EL (cell line): ENCODE measurements at places on chromosomes 6 and 20.

GRCh38 chr6:90905351-90905750 lies 318.5 kb upstream of the MAP3K7 start:
- no peak for DNase-seq

DNA sequence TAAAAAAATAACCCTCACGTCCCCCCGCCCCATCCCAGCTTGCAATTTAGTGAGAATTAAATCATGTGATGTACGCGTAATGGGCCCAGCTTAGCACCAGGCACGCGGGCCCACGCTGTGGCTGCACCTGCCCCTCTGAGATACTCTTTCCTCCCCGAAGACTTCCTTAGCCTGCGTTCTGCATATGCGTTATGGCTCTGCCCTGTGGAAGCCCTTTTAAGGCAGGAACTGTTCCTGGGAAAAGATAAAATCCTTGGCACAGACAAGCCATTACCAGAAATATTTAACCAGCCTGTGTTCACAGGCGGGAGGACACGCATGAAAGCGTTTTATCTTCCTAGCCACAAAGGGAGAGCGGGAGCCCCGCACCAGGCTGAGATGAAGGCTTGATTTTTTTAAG lies 311.0 kb downstream of the LRFN2 start:
- DNase-seq = no peak

- peak; percentile 68 for DNase-seq
Measured at GRCh38 chr6:106608080-106608668, 21.1 kb downstream of the RTN4IP1 start.

- DNase-seq = peak; percentile 14
Measured at GRCh38 chr6:125747589-125748405, 1.6 kb upstream of the HEY2 start.

DNA sequence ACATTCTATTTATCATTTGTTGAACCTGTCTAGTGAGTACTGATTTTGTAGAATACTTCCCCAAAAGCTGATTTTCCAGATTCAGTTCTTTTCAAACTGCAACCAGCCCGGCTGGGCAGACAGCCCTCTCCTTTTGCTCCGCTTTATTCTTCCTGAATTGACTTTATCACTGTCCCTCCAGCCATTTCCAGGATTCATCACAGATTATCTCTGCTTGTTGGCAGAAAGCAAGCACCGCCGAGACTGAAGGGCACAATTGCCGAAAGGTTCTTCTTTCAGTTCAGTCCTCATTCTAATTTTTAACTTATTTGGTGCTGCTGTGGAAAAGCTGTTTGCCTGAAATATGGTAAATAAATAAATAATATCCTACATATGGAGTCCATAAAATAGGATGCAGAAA lies 369.1 kb upstream of the FLRT3 start:
- no peak for DNase-seq

- DNase-seq = no peak
Measured at GRCh38 chr20:5989539-5989938, 39.1 kb downstream of the MCM8 start.

DNA sequence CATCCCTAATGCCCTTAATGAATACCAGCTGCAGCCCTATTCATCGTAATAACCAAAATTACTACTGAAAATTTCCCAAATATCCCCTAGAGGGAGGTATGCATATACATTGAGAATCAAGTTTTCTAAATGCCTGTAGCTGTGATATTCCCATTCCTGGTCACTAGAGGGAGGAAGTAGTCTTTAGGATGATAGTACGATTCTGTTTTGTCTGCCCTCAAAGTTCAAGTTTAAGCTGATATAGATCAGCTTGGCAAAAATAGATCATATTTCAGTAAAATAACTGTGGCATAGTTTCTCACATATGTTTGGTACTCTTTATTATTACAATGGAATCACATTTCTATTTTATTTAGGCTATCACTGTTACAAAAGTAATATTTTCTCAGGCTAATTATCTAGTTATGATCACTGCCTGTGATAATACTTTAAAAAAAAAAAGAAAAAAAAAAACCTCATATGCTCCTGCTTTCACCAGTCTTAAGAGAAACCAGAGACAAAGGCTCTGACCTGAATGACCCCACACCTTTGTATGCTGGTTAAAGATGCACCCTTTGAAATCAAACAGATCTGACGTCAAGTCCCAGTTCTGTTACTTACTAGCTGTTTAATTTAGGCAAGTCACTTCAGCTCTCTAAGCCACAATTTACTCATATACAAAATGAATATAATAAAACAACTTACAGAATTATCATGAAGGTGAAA lies 11.0 kb downstream of the TSPYL1 start:
- peak; percentile 83 for DNase-seq

GRCh38 chr20:52889225-52889624 lies 82.9 kb upstream of the TSHZ2 start:
- no peak for DNase-seq

DNA sequence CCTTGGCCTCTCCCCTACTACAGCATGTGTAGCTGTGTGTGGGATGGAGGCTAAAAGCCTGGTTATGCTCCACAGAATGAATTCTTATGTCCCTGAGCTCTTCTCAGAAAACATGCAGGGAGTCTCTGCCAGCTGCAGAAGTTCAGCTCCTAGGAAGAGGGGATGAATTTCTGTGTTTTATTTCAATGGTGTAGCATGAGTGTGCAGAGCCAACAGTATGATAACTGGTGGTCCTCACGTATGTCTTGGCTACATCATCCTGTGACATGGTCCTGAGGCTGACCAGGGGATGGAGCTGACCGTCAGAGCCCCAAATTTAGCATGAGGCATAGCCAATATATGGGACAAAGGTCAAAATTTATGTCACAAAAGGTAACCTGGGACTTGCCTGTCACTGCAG lies 266.1 kb downstream of the ADGB start:
- DNase-seq = no peak

GRCh38 chr20:50753152-50753551 lies 21.8 kb downstream of the PARD6B start:
- DNase-seq = no peak

- DNase-seq = no peak
Measured at GRCh38 chr20:49851991-49852390, 39.4 kb downstream of the SLC9A8 start.

DNA sequence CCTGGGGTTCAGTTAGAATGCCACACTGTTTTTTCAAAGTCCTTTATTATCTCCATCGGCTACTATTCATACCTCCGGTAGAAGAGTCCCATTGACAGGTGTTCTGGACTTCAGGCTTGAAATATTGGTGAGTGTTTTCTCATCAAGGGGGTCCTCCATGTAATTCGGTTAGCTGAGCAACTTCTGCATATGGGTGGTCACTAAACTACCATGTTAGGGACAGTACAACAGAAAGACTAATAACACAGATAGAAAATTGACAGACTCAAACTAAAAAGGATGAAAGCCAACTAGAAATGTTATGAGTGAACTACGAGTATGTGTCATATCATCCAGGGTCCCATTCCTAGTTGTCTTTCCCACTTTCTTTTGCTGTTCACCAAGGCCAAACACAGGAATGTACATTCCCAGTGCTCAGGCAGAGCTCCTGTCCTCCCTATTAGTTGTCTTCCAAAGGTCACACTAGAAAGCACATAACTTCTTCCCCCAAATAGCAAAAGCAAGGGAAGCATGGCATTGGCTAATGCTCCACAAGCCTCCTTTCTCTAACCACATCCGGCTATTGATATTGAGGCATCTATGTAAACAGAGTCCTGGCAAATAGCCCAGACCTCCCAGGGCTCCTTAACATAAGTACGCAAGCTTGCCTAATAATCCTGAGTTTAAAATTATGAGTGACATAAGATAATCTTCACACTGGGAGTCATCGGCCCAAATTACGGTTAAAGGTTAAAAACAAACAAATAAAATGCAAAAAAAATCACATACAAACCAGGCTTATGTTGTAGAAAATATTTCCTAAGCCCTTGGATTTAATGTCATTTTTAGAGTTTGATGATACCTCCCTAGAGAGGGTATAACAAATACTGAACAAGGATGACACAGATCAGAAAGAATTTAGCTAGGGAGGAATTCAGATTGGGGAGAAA lies 13.2 kb downstream of the CCN2 start:
- DNase-seq = peak; percentile 98

GRCh38 chr6:21327326-21328112 lies 266.0 kb upstream of the SOX4 start:
- no peak for DNase-seq

DNA sequence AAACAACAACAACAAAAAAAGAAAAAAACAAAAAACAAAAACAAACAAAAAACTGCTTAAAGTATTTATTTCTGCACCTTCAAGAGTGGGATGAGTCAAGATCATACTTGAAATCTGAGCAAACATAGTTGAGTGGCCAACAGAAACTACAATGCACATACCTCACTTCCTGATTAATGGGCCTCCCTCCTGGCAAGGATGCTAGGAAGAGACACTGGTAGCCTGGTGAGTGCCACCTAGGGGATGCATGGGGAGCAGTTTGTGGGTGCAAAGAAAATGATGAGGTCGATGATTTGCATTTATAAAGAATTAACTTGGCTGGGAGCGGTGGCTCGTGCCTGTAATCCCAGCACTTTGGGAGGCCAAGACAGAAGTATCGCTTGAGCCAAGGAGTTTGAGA lies 808.1 kb downstream of the MAFB start:
- peak; percentile 51 for DNase-seq

GRCh38 chr6:21692721-21693120 lies 99.2 kb downstream of the SOX4 start:
- DNase-seq = no peak

DNA sequence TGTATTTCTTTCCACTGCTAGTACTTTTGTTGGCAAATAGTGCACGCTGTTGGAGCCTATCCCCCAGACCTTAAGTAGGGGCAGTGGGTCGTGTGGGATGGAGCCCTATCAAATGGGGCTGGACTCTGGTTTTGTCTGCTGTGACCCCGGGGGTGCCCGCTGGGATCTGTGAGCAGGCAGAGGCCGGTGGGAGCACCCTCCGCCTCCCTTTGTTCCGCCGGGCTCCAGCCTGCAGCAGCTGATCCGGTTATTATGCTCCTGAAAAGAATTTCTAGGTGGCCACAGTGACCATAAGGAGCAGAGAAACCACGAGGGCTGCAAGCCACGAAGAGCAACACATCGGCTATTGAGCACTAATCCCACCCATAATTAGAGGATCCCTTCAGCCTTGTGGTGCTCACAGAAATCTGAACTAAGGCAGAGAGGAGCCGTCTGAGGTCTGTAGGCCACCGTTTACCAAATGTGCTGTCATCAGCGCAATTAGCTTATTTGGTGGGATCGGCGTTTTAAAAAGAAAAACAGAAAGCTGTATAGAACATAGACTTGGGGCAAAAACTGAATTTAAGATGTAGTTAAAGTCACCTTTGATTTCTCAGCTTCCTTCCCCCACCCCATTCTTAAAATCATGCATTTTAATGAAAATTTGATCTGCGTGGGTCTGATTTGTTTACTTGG lies 598.3 kb upstream of the JAG1 start:
- DNase-seq = no peak

GRCh38 chr20:32914031-32914430 lies 55.3 kb downstream of the EFCAB8 start:
- DNase-seq = no peak

DNA sequence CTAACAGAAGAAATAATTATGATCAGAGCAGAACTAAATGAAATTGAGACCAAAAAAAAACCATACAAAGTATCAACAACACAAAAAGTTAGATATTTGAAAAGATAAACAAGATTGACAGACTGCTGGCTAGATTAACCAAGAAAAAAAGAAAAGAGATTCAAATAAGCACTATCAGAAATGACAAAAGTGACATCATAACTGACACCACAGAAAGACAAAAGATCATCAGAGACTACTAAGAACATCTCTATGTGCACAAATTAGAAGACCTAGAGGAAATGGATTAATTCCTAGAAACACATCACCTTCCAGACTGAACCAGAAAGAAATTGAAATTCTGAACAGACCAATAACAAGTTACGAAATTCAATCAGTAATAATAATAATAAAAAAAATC lies 17.9 kb downstream of the DTNBP1 start:
- no peak for DNase-seq

GRCh38 chr6:36963451-36964290 lies 9.1 kb downstream of the PI16 start:
- DNase-seq = peak; percentile 24

DNA sequence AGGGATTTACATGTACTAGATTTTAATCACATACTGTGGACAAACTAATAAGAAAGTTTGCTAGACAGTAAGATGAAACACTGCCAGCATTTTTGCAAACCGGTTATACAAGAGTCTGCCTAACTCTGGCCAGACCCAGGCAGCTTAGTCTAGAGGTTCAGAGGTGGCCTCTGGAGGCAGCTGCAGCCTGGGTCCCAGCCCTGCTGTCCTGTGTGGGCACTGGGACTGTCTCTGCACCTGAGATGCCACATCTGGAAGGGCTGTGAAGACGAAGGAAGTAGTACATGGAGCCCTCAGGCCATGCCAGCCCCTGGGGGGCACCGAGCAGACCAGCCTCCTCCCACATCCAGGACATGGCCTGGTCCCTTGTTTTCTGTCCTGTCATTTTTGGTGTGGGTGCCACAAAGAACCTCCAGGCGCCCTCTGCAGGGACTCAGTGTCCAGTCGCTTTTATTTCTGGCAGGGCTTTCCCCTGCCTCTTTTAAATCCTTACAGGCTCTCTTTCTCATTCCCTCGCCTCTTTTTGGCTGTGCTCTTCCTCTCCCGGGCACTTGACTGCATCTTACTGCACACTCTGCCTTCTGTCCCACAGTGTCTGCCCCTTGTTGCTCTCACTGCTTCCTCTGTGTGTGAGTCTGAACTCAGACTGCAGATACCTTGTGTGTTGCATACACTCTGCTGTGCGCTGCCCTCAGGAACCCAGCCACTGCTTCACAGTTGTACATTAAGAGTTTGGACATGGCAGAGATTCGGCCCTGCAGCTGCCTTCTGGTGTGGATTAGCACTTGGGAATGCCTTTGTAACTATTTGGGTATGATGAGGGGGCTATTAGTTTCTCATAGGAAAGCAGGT lies 216.7 kb downstream of the ZDHHC14 start:
- DNase-seq = peak; percentile 50

DNA sequence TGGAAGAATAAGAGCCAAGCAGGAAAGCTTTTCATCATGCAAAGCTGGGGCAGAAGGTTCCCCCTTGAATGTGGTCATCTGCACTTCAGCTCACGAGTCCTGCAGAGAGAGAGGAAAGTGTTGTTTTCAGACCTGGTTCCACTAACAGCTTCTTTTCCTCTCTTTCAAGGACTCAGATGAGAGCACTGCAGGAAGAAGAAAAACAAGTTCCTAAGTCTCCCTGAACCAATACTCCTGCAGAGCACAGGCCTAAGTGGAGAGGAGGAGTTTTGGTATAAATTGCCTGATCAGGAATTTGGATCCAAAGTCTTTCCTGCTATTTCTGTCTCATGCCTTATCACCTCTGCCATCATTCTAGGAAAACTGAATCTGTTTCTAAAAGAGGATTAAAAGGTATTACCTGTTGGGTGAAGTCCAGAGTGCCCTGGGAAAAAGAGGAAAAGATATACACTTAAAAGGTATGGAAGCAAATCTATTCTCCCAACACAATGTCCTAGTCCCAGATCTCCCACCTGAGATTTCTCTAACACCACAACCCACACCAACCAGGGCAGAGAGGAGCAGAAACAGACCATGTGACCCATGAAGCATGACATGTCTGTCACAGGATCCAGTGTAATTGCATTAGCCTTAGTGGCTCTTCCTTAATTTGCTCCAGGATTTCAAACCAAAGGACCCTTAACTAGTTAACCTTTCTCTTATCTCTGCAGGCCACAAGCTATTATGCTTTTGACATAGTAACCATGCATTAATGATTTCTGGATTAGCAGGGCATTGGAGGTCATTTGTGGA lies 12.2 kb downstream of the HLA-DRB5 start:
- DNase-seq = no peak
